Pons (tissue), 1 donor: ENCODE measurements at places on chromosomes 1 and 21.

DNA sequence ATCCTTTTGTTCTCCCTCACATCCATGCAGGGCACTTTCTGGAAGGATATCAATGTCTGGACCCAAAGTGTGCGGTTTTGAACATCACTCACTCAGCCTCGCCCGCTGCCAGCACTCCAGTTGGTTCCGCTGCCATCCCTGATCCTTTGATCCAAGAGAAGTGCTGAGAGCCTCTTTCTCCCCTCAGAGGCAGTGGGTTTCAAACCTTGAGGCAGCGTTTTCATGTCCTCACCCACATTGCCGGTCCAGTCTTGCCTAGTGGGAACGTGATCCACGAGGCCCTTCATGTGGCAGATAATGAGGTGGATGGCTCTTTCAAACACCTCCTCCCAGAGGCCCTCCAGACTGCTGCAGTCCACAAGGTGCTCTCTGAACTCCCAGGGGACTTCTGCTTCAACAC, 122.2 kb downstream of the ACTL8 start:
- no peak for DNase-seq

DNA sequence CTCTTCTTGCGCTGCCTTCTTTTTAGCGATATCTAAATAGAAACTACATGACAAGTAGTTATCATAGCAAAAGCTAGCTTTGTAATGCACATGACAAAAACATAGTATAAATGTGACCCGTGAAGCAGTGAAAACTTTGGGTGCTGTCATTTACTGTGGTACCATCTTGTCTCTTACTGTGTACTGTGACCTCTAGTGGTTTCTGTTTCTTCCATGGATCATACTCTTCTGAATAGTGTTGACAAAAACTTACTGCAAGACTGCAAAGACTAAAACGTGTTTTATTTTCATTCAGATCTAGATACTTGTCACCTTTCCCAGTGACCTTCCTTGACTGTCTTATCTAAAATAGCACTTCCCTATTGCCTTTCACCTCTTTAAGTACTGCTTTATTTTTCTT, 6.1 kb downstream of the RLF start:
- DNase-seq = no peak

DNA sequence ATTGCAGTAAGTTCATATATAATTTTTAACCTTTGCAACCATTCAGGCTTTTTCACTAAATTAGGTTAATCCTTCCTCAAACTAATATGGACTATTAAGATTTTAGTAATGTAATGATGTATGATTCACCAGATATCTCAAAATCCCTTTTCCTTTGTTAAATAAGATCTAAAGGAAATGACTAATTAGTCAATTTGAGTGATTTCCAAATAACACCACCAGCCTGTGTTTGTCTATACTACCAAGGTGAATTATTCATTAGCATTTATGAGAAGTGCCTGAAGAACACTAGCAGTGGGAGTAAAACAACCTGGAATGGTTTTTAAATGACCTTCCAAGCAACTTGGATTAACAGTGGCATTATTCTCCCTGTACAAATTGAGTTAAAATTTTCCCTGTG, 670.6 kb upstream of the PKN2 start:
- no peak for DNase-seq

DNA sequence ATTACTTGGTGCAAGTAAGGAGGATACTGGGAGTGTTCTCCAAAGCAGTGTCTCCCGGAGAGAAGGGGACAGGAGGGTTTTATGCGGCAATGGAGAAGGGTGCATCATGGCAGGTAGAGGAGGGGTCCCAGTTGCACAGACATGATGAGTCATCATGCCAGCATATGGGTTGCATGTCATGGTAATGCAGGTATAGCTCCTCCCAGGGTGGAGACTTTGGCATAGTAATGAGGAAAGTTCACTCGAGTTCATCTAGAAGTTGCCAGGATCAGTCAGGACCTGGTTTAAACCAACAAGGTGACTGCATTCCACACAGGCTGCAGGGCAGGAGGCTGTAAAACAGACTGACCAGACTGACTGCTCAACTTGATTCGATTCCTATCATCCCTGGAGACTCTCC, 355.7 kb upstream of the DUSP10 start:
- DNase-seq = no peak

DNA sequence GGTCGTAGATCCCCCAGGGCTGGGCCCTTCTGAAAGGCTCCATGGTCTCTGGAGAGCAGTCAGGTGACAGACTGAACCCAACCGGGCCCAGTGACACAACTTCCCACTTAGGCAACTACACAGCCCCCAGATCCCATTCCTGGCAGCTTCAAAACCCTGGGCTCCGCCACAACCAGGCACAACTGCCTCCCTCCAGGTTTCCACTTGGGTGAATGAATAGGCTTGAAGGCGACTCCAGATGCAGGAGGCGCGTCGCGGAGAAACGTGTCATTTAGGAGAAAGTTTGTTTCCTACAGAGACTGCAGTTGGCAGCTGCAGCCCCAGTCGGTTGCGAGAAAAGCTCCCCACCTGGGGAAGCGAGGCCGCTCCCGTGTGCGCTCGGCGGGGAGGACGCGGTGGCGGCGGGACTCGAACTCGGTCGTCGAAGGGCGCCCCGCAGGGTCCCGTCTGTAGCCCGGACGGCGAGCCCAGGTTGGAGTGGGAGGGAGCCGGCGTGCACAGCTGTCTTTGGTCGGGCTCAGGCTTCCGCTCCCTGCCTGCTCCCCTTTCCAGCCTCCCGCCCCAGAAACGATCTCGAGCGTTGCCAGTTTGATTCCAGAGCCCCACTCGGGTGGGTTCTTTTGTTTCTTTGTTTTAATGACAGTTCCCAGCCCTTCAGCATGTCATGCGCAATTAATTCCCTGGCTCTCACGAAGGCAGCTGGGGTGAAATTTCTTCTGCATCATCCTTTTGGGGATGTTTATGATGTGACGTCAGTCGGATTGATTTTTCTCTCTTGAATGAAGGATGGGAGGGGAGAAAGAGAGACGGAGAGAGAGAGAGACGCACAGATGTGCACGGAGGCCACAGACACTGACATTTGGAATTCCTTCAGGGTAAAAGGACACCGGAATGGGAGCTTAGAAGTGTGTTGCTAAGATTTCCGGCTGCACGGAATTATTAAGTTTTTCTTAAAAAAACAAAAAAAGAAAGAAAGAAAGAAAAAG, 862 bp upstream of the SGIP1 start:
- DNase-seq = no peak

GRCh38 chr1:204446413-204447111, 34.9 kb upstream of the PPP1R15B start:
- peak; percentile 82 for DNase-seq

GRCh38 chr1:154861607-154862094, 8.4 kb downstream of the KCNN3 start:
- no peak for DNase-seq

DNA sequence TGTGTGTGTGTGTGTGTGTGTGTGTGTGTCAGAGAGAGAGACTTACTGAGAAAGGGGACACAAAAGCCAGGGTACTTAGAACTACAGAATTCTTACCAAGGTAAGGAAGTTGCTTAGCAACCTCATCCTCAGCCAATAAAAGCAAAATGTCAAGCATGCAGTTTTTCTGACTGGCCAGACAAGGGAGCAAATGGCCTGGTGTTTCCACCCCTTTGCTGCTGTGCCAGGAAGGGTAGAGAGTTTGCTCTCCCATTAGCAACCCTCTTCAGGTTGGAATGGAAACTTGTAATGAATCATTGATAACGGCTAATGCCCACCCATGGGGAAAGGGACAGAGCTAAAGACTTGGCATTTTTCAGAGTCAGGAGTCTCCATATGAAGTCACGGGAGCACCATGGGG, 10.6 kb downstream of the RXRG start:
- no peak for DNase-seq

DNA sequence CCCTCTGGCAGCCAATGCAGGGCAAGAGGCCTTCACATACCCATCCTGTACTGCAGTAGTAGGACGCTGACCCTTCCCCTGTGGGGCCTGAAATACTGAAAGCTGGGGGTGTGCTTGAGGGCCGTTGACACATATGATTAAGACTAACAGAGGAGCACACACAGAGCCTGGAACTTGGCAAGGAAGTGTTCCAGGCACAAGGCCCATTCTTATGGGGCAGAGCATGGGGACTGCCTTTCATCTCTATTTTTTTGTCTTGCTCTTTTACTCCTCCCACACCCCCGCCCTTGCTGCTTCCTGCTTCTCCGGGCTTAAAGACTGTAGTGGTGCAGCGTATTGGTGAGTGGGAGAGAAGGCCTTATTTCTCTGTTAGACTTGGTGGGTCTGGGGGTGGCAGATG, 137.4 kb downstream of the BACH1 start:
- DNase-seq = no peak

DNA sequence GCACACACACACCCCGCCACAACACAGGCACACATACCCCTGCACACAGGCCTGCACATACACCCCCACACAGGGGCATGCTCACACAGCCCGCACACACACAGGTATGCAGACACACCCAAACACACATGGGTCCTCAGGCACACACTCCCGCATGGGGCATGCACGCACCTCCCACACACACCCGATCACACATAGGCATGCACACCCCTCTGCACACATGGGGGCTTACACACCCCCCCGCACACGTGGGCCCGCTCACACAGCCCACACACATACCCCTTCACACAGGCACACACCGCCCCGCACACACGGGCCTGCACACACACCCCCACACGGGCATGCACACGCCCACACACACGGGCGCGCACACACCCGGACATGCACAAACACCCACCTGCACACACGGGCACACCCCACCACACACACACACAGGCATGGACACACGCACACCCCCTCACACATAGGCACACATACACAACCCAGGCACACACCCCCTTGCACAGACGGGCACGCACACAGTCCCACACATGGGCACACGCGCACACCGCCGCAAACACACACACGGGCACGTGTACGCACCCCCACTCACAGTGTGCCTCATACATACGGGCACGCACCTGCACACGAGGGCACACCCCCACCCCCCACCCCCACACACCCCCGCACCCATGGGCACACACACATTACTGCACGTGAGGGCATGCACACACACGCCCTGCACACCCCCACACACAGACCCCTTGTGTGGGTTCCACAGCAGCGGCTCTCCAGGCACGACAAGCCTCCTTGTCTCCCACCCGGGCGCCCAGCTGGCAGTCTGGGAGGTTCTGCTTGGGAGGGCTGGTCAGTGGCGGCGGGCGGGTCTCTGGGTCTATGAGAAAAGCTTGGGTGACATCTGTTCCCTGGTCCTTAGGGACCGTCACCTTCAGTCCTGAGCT, 8.3 kb downstream of the ATAD3B start:
- DNase-seq = no peak

DNA sequence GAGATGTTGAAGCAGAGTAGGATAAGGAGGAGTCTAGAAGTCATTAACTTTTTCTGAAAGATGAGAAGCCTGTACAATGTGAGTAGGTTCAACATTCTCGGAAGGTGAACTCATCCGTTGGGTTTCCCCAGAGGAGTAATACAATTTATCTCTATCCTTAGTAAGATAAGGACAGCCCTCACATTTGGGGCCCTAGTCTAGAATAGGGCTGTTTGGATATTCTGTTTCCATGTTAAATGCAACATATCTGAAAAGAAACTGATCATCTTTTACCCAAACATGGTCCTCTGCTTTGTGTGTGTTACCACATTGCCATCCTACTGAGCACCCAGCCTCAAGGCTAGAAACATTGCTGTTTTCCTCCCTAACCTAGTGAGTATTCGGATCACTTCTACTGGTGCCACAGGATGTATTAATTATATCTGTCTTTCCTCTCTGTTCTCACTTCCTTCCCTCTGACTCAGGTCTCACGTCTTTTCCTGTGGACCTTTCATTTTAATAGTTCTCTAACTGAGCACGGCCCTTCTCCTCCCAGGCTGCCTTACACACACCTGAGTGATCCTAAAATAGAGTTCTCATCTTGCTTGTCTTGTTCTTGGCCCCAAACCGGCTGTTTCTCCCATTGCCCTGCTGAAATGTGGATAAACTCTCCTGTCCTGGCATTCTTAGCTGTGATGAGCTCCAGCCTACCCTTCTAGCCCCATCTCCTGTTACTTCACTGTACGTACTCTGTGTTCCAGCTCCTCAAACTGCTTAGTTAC, 91.7 kb downstream of the CDC14A start:
- no peak for DNase-seq

GRCh38 chr1:238029126-238029525, 138.4 kb upstream of the ZP4 start:
- DNase-seq = no peak

DNA sequence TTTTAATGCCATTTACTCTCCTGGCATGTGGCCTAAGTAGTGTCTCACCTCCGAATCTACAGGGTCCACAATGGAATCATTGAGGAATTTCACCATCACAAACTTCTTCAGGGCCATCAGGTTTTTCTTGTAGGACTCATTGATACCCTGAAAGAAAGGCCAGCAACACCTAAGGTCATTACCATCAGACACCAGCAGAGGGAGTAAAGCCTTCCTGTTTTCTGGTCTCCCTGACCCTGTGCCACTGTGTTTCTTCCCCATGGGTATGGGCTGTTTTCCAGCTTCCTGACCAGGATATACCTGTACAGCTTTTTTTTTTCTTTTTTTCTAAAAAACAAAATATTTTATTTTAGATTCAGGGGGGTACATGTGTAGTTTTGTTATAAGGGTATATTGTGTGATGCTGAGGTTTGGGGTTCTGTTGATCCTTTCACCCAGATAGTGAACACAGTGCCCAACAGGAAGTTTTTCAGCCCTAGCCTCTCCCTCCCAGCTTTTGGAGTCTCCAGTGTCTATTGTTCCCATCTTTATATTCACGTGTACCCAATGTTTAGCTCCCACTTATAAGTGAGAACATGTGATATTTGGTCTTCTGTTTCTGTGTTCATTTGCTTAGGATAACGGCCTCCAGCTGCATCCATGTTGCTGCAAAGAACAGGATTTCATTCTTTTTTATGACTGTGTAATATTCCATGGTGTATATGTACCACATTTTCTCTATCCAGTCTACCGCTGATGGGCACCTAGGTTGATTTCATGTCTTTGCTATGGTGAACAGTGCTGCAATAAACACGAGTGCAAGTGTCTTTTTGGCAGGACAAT, 18.3 kb downstream of the PPT1 start:
- DNase-seq = peak; percentile 68

GRCh38 chr1:41278076-41278475, 36.0 kb upstream of the SCMH1 start:
- DNase-seq = no peak
